Stimulated activated CD8-positive, alpha-beta memory T cell treated with anti-CD3 and anti-CD28 coated beads, Interleukin-4, amount 100 ng/mL, for 4 hours (primary cell): ENCODE measurements at places on chromosomes 13 and 19.

GRCh38 chr19:29563486-29564101 lies 37.8 kb downstream of the VSTM2B start:
- no peak for DNase-seq

DNA sequence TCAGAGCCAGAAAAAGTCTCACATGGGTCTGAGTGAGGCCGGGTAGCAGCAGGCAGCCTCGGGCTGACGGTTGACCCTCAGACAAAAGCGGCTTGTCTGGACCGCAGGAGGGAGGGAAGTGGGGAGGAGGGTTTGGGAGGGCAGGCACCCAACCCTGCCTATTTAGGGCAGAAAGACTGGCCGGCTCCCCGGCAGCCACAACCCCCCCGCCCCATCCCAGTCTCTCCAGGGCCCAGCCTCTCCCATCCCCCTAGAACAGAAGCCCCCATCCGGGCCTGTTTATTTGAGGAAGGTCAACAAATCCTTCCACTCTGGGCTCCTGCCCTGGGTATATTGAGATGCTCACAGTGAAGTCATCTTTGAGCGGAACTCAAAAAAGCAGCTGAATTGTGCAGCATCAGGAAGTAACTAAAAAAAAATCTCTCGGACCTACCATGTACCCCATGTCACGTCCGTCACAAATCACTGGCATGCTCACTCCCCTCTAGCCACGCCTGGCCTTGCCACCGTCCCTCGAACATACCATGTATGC lies 6.3 kb downstream of the DACT3 start:
- no peak for DNase-seq

GRCh38 chr19:51359294-51359693 lies 6.9 kb downstream of the ETFB start:
- DNase-seq: no peak

DNA sequence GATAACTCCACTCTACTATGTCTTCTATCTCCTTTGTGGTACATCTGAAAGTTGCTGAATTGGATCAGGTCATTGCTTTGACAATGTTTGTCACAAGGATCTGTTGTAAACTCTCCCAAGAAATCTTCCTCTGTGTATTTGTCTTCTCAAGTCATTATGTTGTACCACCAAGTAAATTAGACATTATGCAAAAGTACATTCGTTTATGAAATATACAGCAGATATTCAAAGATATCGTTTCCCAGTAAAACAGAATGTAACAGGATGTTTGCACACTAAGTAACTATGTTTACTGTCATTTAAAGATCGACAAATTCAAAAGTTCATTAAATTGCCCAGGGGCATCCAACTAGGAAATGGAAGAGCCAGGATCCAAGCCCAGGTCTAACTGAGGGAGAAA lies 739.4 kb downstream of the EFNB2 start:
- DNase-seq: no peak

GRCh38 chr13:27367570-27367969 lies 56.8 kb upstream of the GTF3A start:
- DNase-seq: no peak

GRCh38 chr13:90768116-90768515 lies 579.4 kb upstream of the MIR17HG start:
- DNase-seq: no peak

DNA sequence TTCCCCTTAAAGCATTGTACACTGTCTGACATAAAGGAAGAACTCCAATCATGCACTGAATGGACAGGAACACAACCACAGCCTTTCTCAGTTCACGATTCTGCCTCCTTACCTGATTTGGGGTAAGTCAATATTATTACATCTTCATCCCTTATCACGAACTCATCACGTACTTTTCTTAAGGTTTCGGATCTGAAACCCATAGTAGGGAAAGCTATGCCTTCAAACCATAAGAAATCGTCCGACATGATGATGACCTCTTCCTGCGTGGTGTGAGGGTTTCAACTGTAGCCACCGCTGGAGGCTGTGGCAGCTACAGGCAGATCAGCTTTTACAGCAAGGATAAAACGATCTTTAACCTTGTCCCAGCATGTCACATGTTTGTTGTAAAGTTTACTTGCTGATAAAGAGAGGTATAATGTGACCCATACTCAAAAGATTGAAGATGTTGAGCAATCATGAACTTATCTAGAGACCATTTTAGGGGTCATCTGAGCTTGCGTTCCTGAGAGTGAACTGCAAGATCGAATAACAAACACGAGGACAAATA lies at the start of gene SULT2A1:
SULT2A1 (minus strand) TSS at position 306 of the 550 bp plus-strand sequence; CDS start at position 248, 58 bp downstream.
- DNase-seq: no peak

GRCh38 chr13:41462427-41462826 lies 5.1 kb downstream of the RGCC start:
- DNase-seq: no peak

DNA sequence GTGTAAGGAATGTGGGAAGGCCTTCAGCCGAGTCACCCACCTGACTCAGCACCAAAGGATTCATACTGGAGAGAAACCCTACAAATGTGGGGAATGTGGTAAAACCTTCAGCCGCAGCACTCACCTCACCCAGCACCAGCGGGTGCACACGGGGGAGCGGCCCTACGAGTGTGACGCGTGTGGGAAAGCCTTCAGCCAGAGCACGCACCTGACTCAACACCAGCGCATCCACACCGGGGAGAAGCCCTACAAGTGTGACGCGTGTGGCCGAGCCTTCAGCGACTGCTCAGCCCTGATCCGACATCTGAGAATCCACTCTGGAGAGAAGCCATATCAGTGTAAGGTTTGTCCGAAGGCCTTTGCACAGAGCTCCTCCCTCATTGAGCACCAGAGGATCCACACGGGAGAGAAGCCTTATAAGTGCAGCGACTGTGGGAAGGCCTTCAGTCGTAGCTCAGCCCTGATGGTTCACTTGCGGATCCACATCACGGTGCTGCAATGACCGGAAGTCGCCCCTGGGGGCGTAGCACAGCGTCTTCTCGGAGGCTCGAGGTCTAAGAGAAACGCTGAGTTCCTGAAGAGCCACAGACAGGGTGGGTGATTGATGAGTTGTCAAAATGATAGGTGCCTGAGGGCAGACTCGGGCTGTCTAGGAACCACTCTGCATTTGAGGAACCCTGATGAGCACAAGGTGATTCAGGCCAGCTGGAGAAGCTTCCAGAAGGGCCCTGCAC lies 12.2 kb downstream of the ZSCAN22 start:
- DNase-seq: no peak

DNA sequence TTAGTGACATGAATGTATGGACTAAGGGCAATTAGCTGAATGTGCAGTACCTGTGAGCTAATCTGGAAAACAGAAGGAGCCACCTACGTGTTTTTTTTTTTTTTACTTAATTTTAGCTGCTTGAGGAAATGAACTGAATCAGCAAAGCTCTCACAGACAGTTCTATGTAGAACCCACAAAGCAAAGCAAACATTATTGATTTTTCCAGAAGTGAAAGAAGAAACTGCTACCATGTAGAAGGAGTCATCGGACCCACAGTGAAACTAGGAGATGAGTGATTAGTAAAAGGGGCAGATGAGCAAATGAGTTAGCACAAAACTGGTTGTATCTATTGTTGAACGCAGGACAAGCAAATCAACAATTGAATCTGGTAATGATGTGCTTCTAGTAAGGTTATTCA lies 94.1 kb upstream of the SLC7A1 start:
- DNase-seq: no peak

GRCh38 chr13:92807353-92807752 lies 419.3 kb upstream of the GPC6 start:
- DNase-seq: no peak

DNA sequence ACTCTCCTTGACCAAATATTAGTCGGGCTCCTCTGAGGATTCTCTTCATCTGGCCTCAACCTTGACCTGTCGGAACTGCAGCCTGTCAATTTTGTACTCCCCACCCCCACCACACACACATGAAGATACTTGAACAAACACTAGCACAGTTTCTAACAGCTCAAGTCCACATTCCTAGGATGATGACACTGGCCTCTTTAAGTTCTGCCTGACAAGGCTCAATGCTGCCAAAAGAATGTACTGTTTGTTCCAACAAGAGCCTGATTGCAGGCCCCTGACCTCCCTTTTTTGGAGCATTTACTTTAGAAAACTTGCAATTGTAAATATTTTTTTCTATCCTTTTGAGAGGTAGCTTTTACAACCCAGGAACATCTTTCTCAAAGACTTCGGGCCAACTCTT lies 169.2 kb upstream of the IRS2 start:
- DNase-seq: no peak

GRCh38 chr19:54390942-54391577 lies 24.2 kb upstream of the TTYH1 start:
- DNase-seq: peak; percentile 35

- DNase-seq: no peak
Observed at GRCh38 chr19:6033744-6034264, 55.9 kb upstream of the RANBP3 start.

DNA sequence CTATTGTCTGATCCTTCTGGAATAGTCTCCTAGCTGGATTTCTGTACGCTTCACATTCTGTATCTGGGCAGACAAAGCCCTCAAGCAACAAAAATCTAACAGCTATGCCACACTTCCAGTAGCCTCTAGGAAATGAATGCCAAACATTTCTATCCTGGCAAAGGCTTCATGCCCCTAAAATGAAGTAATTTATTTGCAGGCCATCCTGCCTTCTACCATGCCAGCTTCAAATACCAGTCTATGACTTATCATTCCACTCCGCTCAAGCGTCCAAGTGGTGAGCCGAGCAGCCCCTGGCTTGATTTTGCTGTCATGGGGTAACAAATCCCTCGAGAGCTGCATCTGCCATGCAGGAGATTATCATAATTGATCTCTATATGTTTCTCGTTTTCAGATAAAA lies 86.9 kb downstream of the LHFPL6 start:
- DNase-seq: no peak

DNA sequence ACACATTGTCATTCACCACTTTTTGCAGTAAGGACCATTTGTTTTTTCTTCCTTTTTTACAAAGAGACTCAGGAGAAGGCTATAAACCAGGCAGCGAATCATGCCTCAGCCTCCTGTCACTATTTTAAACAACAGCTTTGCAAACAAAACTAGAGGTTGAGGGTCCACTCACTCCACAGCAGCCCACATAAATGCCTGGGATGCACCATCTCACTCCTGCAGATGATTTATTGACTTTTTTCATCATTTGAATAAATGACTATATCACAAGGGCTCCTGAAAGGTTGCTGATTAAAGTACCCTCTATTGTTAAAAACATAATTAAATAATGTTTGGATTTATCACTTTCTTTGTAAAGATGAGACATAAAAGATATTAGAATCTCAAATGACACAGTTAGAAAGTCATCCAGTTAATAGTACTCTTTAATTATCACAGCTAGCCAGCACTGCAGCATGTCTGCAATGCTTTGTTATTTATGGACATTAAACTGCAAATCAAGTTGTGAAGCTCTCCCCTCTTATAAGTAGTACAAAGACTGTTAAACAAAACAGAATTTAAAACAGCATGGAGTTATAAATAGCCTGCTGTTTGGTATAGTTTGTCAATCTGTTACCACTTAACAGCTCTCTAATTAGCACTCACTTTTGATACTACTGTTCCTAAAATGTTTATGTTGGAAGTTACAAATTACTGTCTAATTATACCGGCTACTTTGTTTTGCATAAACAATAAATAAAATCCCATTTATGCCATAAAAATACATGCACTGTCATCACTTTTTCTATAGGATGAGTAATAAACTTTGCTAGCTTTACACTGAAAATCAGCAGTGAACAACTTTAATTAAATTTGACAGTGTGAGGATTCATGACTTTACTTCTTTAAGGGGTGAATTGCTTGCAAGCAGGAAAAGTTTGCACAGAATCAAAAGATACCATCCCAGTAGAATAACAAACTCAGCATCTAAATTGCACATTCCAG lies 853.2 kb downstream of the UQCRFS1 start:
- DNase-seq: no peak

DNA sequence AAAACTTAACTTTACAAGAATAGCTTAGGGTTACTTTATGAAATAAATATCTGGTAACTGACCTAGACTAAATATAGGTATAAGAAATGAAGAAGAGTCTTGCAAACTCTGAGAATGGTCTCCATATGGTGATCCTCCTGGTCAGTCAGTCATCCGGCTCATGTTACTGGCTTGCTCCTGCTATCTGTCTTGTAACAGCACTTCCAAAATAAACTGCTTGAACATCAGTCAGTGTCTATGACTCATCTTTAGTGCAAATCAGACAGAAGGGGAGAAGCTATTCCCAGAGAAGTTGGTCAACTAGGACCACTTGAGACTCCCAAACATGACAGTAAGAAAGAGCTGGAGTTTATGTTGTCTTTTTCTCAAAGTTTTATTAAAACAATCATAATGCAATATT lies 1550.9 kb downstream of the PCDH9 start:
- no peak for DNase-seq

DNA sequence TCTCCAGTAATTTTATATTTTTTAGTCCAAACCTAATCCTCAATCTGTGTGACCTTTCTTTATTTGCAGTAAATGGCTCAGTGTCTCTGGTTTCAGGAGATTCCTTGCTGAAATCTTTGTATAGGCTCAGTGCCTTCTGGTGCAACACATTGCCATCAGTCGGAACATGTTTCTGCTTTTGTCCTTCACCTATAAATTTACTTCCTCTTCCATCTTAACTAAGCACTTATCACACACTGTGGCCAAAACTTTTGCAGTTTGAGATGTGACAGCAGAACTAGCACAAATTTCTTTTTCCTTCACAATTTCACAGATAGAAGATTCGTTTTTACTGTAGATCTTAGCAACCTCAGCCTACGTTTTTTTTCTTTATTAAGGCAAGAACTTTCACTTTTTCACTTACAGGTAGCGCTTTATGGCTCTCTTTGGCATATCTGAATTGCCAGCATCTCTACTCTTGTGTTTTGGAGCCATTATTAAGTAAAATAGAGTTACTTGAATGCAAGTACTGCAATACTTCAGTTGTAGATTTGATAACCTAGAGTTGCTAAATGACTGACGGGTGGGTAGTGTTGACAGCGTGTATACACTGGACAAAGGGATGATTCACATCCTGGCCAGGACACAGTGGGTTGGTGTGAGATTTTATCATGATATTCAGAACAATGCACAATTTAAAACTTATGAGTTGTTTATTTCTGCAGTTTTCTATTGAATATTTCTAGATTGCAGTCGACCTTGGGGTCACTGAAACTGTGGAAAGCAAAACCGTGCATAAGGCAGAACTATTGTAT lies 44.3 kb downstream of the NDFIP2 start:
- DNase-seq: no peak
